ENCODE measurements at places on chromosomes 7 and 10.
A peak's percentile ranks its signal among the peaks of the same experiment; 100 is the strongest.

DNA sequence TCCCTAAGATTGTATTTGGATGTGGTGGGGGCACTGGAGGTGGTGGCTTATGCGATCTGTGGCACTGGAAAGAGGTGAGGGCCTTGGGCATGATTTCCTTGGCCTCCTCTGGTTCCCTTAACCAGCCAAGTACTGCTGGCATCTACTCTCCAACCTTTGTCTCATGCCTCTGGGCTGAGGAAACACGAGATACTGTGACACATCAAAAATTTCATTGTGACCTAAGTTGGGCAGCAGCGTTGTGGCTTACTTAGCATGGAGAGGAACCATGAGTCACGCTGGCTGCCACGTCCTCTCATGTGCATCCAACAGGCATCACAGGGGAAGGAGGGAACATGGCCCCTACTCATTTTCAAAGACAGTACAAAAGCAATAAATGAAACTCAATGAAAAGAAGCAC is 29.7 kb upstream of the GSDME start:
- no peak for DNase-seq

- DNase-seq, result no peak
Measured at GRCh38 chr7:66575398-66575797, 53.3 kb upstream of the KCTD7 start.

DNA sequence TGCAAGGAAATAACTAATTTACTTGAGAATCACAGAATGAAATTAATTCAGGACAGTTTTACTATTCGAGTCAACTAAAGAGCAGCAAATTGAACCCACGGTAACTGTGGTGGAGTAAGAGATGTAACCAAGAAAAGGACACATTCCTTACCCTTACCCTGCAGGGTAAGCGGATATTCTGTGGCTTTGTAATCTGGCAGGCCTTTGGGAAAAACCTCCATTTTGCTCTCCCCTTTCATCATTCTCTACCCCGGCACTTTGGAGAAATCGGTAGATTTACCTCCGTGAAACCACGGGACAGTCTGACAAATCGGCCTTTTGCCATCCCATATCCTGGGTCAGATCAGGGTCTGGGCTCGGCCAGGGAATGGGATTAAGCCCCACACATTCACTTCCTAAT is 18.4 kb downstream of the RCC1L start:
- DNase-seq, result no peak

DNA sequence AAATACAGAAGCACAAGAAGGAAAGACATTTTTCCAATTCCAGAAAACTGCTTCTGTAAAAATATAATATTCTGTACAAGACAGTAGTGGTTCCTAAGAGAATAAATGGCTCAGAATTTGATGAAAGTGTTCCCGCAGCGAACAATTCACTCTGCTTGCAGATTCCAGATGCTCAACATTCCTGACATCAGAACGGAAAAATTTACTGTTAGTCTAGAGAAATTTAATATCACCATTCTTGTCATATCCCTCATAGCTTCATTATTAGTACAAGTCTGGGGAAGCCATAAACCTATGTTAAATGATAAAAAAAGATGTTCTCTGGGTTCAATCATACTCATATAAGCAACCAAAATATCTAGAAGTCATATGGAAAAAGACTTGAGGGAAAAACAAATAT is 83.6 kb downstream of the MPP7 start:
- DNase-seq, result no peak

GRCh38 chr10:47264797-47265281 is 35.2 kb upstream of the GDF10 start:
- peak; percentile 36 for DNase-seq

GRCh38 chr10:132715776-132716680 is 69.9 kb downstream of the NKX6-2 start:
- DNase-seq, result no peak

- peak; percentile 3 for DNase-seq
Measured at GRCh38 chr10:127254276-127254675, 57.9 kb upstream of the INSYN2A start.

DNA sequence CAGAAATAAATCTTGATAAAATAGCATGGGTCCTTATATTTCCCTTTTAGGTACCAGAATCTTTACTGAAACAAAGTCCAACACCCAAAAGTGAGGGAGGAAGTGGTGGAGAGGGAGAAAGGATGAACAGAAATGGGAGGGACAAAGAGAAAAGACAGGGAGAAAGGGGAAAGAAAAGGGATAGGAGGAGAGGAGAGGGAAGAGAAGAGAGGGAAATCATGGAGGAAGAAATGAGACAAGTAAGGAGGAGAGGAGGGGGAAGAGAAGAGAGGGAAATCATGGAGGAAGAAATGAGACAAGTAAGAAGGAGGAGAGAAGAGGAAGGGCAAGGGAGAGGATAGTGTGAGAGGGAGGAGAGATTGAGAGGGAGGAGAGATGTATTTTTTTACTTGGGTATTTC is 50.1 kb upstream of the ARL4A start:
- no peak for DNase-seq

GRCh38 chr7:50567715-50568261 is 2.6 kb upstream of the DDC start:
- DNase-seq, result no peak

- DNase-seq, result no peak
Measured at GRCh38 chr10:132977807-132978206, 35.4 kb upstream of the CFAP46 start.

- no peak for DNase-seq
Measured at GRCh38 chr7:74494076-74494548, 40.4 kb downstream of the GTF2IRD1 start.

- DNase-seq, result no peak
Measured at GRCh38 chr7:143416565-143417149, 8.0 kb upstream of the EPHA1 start.

GRCh38 chr7:39623732-39624441 is 515 bp downstream of the RALA start:
- no peak for DNase-seq

DNA sequence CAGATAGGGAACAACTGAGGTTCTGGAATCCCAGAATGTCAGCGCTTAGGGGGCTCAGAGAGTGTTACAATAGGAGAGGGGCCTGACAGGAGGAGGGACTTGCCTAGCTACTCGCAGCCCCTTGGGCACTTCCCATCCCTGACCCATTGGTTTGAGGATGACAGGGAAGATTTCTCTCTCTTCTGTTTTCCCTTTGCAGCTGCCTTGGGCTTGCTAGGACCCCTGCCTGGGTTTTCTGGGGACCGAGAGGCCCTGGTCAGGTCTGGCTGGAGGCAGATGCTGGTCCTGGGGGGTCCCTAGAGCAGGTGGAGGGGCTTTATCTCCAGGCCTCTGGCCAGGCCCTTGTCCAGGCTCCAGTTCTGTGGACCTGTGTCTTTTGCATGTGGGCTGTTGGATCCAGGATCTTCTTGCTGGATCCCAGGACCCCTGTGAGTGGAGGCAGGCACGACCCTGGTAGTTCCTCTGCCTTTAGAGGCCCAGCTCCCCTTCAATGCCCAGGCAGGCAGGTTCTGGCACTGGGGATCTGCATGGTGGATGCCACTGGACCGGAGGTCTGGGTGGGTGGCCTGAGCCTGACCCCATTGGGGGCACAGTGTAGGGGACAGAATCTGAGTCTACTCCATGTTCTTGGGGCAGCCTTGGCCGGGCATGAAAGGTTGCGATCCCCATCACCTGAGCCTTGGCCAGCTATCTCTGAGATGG is 26.9 kb downstream of the RAMP3 start:
- DNase-seq, result no peak

DNA sequence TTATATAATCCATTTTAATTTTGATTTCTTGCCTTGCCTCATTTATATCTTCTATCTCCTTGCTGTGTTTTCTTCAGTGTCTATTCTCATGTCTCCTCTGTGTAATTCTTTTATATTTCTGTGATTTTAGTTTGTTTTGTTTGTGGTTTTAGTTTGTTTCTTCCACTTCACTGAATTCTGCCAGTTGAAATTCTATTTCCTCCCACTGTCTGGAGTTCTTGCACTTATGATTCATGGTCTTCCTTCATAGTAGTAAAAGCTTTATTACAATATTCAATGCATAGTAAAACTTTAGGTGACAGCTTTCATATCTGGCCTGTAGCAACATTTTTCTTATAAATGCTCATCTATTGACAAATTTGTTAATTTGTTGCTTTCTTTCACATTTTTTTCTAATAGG is 113.3 kb downstream of the MAGI2 start:
- no peak for DNase-seq

DNA sequence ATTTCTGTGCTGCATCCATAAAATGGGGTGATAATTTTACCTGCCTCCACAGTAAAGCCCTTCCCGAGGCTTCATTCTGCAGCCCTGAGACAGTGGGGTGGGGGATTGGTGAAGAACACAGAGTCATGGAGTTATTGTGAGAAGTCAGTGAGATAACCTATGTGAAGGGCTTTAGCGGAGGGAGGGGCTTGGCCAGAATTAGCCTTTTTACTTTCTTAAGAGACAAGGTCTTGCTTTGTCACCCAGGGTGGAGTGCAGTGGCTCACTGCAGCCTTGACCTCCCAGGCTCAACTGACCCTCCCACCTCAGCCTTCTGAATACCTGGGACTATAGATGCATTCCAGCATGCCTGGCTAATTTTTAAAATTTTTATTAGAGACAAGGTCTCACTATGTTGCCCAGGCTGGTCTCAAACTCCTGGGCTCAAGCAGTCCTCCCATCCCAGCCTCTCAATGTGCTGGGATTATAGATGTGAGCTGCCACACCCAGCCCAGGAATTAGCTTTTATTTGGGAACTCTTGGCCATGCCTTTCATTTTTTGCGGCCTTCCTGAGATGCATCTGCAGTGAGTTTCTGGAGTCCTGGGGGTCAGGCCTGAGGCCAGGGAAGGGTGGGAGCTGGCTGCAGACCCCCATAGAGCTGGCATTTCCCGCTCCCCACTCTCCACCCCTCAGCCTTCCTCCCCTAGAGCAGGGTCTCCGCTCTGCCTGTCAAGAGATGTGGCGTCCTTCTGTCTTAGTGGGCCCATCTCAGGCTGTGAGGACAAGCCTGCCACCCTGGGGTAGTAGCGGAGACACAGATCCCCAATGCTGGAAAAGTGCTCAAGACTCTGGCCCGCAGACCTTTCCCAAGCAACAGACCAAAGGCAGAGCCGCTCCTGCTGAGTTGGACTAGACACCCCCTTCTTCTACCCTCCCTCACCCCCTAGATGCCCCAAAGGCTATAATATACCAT is 77.0 kb downstream of the ZMIZ1 start:
- no peak for DNase-seq

GRCh38 chr10:104809288-104810090 is 168.4 kb downstream of the SORCS3 start:
- no peak for DNase-seq

DNA sequence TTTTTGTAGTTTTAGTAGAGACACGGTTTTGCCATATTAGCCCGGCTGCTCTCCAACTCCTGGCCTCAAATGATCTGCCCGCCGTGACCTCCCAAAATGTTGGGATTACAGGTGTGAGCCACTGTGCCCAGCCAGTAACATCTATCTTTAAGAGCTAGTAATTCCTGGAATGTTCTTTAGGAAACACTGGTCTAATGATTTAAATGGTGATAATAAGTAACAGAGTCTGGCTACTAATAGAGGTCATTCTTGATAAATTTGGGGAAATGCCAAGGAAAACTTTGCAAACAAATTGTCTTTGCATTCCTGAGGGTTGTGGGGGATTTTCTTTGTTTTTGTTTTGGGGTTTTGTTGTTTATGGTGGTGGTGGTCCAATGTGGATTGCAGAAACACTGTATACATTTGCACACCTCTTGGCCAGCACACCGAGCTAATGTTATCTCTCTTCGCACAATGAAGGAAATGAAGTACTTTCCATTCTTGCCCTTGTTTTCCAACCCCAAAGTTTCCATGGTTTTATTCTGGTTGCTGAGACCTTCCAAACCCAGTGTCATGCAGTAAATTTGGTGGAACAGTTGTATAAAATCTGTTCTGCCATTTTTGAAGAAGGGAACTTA is 51.3 kb upstream of the WIPF3 start:
- no peak for DNase-seq

DNA sequence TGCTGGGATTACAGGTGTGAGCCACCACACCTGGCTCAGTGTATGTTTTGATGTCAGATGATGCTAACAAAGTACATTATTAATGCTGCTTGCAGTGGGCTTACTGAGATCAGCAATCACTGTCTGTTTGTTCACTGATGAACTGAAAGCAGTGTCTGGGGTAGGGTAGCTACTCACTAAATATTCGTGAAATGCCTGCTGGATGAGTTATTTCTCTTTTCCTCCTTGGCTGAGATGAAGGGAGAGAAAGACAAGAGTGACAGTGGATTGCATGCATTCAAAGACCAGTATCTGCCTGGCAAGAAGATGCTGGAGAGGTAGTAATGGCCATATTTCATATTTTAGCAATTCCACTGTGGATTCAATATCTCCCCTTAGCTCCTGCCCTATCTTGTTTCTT is 32.3 kb downstream of the FAM107B start:
- DNase-seq, result no peak

- DNase-seq, result no peak
Measured at GRCh38 chr7:16260236-16260728, 161.1 kb downstream of the CRPPA start.

- no peak for DNase-seq
Measured at GRCh38 chr7:11191574-11192220, 218.0 kb downstream of the PHF14 start.

- DNase-seq, result no peak
Measured at GRCh38 chr7:100677308-100678267, 4.0 kb downstream of the GNB2 start.

DNA sequence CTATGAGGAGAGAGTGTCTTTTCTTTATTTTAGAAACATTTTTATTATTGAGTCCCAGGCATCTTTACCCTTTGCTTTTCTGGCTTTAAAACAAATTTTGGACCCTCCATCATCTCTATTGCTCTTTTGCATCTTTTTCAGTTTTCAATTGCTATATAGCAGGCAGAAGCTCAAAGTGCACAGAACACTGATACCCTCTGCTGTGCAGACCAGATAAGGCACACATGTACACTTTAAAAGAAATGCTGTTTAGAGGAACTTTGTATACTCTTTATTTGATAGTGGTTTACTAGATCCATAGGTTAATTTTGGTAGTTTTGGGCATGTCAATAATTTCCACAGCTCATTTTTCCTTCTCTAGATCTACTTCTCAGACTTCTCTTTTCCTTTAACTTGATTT is 324.2 kb downstream of the SH2D4B start:
- DNase-seq, result no peak

DNA sequence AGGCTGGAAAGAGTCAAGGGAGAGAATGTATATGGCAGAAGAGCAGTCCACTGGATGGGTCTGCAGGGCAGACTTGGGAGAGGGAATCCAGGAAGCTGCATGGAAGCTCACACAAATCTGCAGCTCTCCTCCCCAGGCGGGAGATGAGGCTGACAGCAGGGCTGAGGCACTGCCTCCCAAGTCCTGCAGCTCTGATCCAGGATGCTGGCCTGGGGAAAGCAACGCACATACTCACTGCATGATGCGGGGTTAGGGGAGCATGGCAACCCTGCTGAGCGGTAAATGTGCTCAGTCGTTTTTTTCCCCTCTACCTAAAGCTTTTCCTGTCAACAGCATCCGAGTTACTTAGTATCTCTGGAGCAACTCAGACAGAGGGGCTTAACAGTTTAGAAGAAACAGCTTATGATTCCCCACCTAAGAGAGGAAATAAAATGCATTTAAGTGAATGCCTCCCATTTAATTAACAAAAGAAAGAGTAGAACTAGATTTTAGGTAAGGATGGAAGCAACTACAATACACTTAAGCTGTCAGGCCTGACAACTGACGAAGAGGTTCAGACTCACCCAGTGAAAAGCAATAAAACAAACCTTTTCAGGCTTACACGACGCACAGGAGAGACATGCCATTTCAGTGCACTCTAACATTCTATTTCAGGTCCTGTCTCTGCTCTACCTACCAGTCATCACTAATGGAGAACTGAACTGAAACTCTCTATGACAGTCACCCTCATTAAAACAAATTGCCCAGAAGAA is 37.0 kb downstream of the CHCHD3 start:
- DNase-seq, result no peak
